Myocyte (in vitro differentiated cells): ENCODE measurements at places on chromosomes 2 and 18.
A peak's percentile ranks its signal among the peaks of the same experiment; 100 is the strongest.

DNA sequence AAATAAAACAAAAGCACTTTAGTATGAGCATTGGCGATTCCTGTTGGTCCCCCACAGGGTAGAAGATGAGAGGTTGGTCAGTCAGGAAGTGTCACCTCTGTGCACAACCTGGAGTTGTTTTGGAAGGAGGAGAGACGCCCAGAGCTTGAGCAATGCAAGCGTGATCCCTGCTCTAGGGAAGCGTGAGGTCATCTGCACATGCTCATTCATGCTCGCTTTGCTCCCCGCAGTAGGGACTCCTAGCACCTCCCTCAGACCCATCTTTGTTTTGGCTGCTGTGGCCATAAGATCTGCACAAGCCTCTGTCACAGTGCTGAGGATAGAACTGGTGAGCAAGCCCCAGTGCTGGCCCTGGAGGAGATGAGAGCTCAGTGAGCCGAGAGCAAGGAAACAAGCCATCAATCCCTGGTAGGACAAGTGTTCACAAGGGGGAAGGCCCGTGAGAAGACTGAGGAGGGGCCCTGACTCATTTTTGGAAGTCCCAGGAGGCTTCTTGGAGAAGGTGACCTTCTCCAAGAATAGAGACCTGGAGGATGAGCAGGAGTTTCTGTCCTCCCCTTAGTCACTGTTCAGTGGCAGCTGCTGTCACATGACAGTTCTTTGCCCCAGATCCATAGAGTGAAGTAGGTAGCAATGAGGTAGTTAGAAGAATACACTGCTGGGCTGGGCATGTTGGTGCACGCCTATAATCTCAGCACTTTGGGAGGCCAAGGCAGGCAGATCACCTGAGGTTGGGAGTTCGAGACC lies 13.3 kb upstream of the ATP8B1 start:
- DNase-seq, result no peak

DNA sequence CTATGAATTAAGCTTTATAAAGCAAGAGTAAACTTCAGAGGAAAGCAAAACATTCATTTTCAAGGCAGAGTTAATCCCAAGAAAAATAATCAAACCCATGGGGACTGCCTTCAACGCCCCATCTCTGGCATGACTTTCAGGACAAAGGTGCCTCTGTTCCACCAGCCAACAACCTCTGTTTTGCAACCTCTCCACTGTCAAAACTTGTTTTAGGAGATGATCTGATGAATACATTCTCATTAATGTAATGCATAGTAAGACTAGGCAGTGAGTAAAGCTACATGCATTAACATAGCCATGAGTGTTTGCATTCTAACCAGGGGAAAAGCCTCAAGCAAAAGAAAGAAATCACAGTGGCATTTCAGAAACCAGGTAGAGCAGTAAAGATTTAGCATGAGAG lies 357.0 kb downstream of the FBXO15 start:
- no peak for DNase-seq

GRCh38 chr2:74587664-74588277 lies 33.3 kb downstream of the DOK1 start:
- DNase-seq, result peak; percentile 84

DNA sequence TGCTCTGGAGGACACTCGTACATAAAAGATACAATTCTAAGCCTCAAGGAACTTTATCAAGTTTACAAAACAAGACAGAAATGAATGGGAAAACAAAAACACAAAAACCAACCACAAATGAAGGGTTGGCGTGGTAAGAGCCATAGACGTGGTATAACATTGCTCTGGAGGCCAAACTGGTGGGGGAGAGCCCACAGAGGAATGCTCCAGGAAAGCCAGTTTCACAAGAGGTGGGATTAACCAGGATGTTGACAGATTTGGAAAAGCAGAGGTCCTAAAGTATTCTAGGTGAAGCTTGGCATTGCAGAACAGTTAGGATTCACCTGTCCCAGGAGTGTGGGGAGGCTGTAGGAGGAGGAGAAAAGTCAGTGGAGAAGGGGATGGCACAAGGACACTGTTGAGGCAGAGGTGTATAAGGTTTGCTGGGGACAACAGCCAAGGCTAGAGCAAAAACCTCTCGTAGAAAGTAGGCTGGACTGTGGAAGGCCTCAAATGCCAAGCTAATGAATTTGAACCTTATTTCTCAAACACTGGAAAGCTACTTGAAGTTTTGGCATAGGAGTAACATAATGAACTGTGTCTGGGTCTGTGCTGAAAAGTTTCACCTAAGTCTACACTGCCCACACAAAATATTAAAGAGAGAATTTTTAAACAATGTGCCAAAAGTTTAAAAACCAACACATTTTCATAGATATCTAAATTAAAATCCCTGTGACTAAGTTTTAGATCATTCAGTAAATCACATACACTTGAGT lies 135.1 kb downstream of the THADA start:
- DNase-seq, result no peak

- DNase-seq, result peak; percentile 82
Measured at GRCh38 chr2:237581751-237582746, 8.5 kb downstream of the RAB17 start.

- DNase-seq, result peak; percentile 31
Measured at GRCh38 chr2:176931588-176932563, 280.7 kb upstream of the HNRNPA3 start.

DNA sequence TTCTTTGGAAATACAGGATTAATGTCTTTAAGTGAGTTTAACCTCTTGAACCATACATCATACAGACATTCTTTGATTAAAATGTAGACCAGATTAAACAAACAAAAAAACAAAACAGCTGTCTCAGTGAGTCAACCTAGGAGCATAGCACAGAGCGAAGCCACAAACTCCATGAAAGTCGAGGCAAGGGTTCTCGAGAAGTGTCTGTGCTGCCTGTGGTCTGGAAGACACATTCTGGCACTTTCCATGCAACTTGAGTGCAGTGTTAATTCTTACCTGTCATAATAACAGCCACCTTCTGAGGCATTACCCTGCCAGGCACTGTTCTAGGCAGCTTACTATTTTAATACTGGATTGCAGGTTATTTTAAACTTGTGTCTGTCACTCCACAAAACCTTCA lies 435.5 kb upstream of the MMADHC start:
- DNase-seq, result peak; percentile 74

DNA sequence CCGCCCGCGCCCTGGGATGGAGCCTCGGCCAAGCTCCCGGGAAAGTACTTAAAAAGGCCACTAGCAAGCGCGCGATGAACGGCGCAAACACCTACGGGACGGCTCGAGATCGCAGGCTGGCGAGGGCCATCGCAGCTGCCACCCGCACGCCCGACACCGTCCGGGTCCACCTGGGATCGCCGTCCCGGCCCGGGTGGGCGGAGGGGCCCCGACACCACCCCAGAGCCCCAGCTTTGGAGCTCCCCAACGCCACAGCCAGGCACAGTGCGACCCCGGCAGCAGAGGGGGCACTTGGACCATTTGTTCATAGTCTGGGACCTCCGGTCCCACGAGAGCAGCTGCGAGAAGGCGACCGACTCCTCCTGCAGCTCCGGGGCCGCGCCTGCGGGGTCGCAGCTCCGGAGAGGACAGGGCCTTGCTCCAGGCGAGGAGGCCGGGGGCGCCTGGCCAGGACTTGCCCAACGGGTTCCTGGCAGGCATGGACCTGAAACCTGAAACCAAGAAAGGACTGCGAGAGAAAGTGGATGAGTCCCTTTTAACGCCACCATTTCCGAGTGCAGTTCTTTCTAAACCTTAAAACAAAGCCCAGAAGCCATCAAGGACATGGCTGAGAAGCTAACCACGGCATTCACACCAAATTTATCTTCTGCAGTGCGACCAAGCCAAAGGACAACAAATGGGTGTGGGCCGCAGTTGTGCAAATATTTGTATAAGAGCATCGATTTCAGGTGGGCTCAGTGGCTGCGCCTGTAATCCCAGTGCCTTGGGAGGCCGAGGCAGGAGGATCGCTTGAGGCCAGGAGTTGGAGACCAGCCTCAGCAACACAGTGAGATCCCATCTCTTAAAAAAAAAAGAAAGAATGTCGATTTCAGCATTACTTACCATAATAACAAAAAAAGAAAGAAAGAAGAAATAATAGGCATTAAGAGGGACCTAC lies 54.0 kb upstream of the IMP4 start:
- no peak for DNase-seq

GRCh38 chr2:173715441-173715840 lies 249.7 kb downstream of the SP3 start:
- peak; percentile 52 for DNase-seq

- DNase-seq, result peak; percentile 96
Measured at GRCh38 chr2:218829868-218830451, 1.6 kb downstream of the PRKAG3 start.

GRCh38 chr18:75884728-75885127 lies 457.2 kb upstream of the SMIM21 start:
- no peak for DNase-seq

- peak; percentile 82 for DNase-seq
Measured at GRCh38 chr18:67362906-67363305, 153.6 kb downstream of the DSEL start.

DNA sequence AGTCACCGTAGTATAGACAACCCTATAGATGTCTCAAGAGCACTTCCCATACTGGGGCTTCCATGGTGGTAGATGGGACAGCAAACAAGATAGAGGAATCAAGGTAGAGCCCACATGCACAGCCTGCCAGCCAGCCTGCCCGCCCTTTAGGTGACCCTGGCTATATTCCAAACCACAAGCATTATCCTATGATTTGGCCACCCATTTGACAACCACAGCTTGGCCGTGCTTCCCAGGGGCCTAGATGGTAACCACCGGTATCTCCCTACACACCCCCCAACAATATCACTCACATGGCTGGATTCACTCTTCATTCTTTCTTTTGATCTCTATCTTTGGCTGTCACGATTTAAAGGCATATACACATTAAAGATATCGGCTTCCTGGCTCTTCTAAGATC lies 85.3 kb downstream of the CDK15 start:
- DNase-seq, result no peak

GRCh38 chr2:43294973-43295603 lies 68.7 kb upstream of the ZFP36L2 start:
- DNase-seq, result no peak

GRCh38 chr2:241036964-241037421 lies 38.6 kb downstream of the SNED1 start:
- DNase-seq, result no peak

DNA sequence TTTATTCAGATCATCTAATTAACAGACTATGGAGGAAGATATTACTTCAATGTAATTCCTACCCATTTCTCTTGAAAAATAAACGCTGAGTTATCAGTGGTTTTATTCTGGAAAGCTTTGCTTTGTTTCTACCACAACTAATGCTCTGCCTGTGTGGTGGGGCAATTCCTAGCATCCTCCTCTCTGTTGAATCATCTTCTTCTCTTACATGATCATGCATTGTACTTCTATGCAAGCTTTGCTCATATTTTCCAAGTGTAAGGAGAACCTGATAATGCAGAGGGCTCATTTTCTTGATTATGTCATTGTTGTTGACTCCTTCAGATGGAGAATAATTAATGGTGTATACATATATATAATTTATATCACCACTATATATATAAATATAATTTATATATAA lies 46.7 kb downstream of the CCDC195 start:
- peak; percentile 18 for DNase-seq

DNA sequence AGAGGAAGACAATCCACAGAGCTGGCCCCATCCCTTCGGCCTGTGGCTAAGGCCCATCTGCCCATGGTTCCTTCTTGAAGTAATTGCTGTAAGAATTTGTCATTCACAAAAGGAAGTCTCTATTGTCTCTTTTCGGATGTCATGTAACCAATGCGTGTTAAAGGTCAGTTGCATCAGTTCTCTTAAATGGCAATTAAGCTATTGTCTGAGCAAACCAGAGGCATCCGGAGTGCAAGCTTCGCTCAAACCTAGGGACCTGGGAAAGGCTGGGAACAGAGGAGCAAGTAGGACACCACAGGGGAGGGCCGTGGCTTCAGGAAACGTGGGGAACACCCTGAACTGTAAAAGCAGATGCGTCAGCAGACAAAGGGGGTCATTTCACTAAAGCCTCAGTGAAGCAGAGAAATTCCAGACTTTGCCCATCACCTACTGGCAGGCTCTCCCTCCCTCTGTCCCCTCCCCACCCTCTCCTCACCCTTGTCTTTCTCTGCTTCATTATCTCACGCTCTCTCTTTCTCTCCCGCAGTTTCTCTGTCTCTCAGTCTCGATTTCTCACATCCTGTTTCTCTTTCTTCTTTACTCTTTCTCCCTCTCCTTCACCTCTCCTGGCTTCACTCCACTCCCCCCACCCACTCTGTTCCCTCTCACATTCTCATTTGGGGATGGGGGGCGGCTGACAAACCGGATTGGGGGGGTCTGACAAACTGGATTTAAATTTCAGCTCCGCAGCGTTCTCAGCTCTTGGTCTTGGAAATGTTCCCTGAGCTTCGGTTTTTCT lies 204.6 kb upstream of the TNP1 start:
- no peak for DNase-seq
